ENCODE measurements at places on chromosomes 7 and 10.

GRCh38 chr10:85542936-85543730 lies 823.5 kb downstream of the GRID1 start:
- no peak for DNase-seq

- DNase-seq, result no peak
These were observed 134.1 kb upstream of the C1GALT1 start for GRCh38 chr7:7048213-7048612.

DNA sequence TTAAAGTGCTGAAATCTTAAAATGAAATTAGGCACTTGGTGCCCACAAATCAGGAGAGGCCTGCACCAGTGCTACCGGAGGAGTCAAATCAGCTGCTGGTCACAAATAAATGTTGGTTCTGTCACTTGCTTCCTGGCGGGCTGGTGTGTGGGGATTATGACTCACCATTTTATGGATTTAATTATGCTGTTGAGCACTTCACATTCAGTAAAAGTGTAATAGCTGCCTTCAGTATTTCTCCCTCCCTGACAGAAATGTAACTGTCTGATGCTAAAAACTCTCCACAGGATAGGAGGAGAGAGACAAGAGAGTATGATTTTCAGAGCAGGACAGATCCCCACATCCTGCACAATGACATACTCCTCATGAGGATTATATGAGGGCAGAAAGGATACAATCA lies 186.0 kb downstream of the JAZF1 start:
- DNase-seq, result no peak

DNA sequence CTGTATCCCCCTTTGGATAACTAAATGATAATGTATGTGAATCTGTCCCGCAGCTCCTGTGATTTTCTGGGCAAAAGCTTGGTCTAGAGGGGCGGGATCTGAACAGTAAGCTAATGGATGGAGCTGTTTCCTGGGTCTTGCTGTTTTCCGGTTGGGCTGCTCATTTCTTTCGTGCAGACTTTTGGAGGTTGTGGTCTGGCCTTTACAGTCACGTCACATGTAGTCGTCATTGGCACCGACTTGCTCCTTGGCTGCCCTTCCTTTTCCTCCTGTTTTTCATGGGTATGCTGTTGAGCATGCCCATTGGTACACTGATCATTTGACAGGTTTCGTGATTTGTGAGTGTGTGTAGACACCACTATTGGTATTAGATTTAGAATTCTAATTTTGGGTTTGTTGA lies 2.0 kb downstream of the FBH1 start:
- DNase-seq, result no peak

- no peak for DNase-seq
These were observed 179.4 kb upstream of the PRSS1 start for GRCh38 chr7:142569851-142570250.

- DNase-seq, result no peak
These were observed 8.4 kb upstream of the TMEM254 start for GRCh38 chr10:80070057-80070456.

Data from naive thymus-derived CD8-positive, alpha-beta T cell (primary cell).